ENCODE measurements at places on chromosomes 6 and 20.
A peak's percentile ranks its signal among the peaks of the same experiment; 100 is the strongest.

DNA sequence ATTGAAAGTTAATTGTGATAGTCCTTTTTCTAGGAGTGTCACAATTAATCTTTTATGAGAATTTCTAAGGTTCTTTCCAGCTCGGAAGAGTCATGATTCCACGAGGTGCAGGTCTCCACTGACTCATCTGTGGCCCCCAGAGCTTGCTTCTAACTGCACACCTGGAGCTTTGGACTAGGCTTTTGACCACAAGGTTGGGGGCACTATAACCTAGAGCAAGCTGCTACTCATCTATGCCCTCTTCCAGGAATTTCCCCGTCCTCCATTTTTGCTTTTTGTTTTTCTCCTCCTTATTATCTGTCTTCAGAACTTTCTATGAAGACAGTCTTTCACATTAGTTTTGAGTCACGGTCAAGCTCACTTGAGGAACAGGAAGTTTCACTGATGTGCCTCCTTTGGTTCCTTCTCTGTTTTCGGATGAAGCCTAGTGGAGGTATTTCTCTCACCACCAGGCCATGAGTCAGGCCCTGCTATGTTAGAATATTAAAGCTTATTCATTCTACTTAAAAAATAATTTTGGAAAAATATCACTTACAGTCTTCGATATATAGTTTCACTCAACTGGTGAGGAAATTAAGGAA, 119.2 kb upstream of the INSM1 start:
- DNase-seq: no peak

GRCh38 chr6:134722200-134722870, 227.6 kb downstream of the ALDH8A1 start:
- no peak for DNase-seq

GRCh38 chr6:157194643-157195042, 128.7 kb downstream of the TMEM242 start:
- no peak for DNase-seq

- no peak for DNase-seq
These were observed 47.0 kb downstream of the ARID1B start for GRCh38 chr6:156824142-156824541.

GRCh38 chr20:14775778-14776177, 438.4 kb upstream of the FLRT3 start:
- DNase-seq: no peak

DNA sequence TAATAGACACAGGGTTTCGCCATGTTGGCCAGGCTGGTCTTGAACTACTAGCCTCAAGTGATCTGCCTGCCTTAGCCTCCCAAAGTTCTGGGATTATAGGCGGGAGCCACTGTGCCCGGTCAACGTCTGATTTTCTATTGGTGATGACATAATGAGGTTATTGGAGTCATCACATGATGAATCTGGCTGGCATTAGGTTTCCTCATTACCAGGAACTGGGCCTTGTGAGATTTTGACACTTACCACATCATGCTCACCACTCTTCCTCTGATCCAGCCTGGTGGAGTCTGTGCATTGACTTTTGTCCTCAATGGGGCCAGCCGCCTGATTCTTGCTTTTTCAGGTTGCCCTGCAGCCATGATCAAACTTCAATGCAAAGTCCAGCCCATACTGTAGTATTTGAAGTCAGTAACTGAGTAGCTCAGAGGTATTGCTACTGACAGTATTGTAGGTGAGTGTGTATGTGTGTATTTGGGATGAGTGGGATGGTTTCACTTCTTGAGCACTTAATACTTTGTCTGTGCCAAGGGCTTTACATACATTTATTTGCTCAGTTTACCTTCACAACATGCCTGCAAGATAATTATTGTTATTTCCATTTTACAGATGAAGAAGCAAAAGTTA, 16.0 kb downstream of the ANKS1A start:
- no peak for DNase-seq

DNA sequence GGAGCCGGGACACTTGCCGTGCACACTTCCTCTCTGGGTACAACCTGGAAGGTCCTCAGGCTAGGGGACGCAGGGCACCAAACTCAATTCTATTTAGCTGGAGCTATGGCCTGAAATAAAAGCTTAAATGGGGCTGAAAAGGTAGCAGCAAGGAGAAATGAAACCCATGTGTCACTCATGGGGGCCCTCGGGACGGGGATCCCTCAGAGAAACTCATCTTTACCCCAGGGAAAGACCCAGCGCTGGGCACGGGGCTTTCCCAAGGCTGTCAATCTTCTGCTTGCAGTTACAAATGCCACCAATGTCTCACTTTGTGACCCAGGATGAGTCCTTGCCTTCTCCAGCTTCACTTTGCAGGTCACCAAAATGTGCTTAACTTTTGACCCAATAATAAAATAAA, 16.5 kb downstream of the SNAI1 start:
- peak; percentile 22 for DNase-seq

- DNase-seq: no peak
These were observed 10.3 kb upstream of the BLCAP start for GRCh38 chr20:37538003-37538402.

- DNase-seq: peak; percentile 26
These were observed 1.6 kb downstream of the HLA-DQB1 start for GRCh38 chr6:32664827-32665362.

DNA sequence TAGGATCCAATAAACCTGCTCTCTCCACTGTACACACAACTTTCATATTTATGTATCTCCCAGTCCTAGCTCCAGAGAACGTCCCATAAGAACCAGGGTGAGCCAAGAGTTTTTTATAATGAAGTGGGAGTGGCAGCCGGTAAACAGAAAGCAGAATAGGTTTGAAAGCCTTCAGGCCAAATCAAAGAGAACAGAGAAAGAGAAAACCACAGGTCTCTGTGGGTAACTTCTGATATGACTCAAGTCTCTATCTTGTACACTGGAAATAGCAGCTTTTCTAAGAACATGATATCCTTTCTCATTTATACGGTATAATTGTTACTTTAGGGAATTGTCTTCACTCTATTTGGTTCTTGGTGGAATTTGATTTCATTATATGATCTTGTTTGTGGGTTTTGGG, 273.6 kb downstream of the PACRG start:
- DNase-seq: no peak

DNA sequence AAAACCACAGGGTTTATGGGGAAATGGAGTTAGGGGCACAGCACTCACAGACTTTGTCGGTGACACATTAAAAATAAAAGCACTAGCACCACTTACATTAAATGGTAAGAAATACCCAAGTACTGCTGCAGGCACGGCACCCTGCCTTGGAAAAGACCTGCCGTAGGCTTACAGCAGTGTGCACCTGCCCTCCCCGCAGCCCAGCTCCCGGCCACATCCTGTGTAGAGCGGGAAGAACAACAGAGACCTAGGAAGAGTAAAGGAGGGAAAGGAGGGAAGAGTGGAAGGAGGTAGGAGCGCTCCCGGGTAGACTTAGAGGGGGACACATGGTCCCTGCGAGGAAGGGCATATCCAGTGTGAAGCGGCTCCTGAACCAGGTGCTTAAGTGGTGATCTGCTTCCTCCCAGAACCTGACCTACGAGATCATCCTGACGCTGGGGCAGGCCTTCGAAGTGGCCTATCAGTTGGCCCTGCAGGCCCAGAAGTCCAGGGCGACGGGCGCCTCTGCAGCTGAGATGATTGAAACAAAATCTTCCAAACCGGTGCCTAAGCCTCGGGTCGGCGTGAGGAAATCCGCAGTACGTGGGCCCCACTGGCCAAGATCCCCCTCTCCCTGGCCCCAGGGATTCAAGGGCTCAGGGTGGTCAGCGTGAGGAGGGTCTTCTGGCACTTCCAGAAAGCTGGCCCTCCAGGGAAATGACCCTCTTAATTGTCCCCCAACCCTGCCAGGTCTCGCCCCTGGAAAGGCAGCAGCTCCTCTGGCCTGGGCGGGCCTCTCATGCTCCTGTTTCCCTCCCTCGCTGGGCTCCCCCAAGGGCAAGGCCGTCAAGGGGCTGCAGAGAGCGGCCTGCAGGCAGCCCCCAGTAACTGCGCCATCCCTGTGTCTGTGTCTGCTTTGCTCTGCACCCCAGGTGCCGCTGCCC, 55.5 kb downstream of the TCP11 start:
- peak; percentile 15 for DNase-seq

GRCh38 chr6:42028234-42029061, 21.9 kb upstream of the TAF8 start:
- no peak for DNase-seq

DNA sequence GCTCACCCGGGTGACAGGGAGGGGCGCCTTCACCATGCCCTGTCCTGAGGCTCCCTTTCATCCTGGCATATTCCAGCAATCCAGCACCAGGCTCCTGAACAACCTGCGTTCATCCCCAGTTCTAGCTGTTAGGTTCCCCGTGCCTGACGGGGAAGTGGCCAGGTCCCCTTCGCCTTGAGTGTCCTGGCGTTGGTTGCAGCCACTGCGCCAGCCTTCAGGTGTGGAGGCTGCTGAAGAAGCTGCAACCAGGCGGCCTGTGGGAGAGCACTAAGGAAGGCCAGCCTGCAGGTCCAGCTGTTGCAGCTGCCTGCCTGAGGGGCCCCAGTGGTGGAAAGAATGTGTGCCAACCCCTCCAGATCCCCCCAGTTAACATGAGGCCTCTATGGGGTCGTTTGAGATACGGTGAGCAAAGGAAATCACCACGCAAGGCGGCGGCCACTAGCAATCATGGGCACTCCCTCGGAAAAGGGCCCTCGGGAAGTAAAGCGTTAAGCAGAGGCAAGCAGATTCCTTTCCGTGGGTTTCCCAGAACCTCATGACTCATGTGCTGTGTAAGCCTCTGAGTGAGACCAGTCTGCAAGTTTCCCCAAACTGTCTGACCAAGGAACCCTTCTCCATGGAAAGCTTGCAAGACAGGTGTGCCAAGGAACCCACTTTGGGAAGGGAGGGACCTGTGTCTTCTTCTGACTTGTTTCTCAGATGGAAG, 320.8 kb downstream of the TAF4 start:
- no peak for DNase-seq

- no peak for DNase-seq
These were observed 69.6 kb upstream of the THBS2 start for GRCh38 chr6:169323221-169323620.

DNA sequence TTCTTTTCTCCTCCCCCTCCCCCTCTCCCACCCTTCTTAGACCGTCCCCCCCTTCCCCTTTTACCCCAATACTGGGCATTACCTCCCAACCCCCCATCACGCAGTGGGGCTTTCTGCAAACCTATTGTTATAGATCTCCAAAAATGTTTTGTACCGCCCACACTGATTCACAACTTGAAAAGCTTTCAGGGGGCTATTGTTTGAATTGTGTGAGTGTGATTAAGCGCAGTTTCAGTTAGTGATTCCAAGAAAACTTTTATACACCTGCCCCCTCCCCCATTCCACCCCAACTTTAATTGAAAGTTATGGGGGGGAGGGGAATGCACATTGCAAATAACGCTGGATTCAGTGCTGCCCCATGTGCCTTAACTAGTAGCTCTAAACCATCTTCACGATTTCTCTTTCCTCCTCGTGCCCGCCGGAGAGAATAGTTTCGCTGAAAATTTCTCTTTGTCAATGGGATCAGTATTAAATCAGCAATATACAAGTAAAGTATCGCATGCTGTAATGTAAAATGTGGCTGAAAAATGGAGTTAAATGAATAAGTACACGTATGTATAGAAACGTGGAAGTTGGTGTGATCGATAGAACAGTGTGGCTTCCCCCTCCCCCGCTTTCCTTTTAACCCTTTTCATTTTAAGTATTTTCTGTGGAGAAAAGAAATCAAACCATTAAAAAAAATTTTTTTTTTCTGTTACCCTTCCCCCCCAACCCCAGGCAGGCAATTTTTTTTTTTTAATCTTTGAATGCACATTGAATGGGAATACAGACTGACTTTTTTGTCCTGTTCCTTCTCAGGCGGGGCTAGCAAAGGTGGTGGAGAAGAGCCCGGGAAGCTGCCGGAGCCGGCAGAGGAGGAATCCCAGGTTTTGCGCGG, 632 bp downstream of the LIN28B start:
- peak; percentile 27 for DNase-seq

- DNase-seq: no peak
These were observed 5.9 kb upstream of the LPIN3 start for GRCh38 chr20:41334443-41335421.

DNA sequence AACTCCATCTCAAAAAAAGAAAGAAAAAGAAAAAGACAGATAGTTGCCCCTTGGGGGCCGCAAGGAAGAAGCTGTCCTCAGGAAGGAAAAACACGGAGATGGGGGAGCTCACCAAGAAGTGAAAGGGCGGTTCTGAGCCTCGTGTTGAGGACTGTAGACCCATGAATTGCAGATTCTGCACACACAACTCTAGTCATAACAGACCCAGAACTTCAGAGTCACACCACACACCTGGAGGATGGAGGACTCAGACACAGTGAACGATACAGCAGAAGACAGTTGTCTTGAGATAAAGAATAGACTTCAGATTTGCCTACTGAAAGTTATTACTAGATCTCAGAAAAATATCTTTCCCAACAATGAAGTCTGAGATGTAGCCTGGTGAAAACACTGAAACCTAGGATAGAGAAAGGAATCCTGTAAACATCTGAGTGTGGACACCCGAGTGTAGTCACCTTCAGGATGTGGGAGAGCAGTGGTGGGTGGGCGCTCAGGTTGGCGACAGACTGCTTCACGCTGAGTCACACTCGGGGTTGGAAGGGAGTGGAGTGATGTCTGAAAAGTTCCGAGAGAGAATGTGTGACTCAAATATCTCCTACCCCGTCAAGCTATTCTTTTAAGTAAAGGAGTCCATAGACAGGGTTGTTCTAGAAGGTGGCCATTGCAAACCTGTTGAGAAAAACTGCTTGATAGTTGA, 88.1 kb downstream of the MAP3K4 start:
- no peak for DNase-seq

- no peak for DNase-seq
These were observed 77.4 kb downstream of the PREX1 start for GRCh38 chr20:48750376-48750775.

- peak; percentile 64 for DNase-seq
These were observed 818 bp upstream of the MDGA1 start for GRCh38 chr6:37698264-37699137.

DNA sequence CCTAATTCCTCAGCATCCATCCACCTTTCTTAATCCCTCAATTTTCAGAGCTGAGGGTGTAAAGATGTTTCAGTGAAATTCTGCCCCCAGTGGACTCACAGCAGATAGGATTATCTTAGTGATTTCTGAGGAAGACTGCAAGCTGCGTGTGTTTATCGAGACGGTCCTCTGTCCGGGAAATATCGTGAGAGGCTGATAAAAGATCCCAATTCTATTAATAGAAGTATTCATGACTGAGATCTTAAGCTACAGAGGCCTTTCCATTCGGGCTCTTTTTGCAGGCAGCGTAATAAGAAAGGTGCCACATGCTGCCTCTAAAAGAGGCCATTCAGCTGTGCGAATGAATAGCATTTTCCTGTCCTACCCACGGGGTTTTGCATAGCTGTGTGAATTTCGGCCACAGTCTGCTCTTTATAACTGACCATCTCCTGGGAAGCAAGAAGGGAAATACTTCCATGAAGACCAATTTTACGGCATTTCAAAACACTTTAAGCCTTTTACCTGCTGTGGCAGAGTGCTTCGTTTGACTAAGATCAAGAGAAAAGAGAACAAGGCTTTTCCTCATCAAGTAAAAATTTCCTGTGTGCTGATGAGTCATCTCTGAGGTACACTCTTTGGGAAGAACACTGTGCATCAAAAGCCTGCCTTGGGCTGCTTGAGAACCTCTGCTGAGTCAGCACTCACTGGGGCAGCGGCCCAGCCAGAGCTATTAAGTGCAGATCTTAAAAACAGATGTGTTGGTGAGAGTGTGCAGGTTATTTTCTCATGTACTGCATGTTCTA, 208.8 kb downstream of the ARHGAP18 start:
- peak; percentile 53 for DNase-seq

Data from D341Med (cell line).